ENCODE measurements at places on chromosomes 4 and X.

GRCh38 chr4:88445252-88445651 lies 11.7 kb upstream of the HERC5 start:
- no peak for DNase-seq

- peak; percentile 78 for DNase-seq
Observed at GRCh38 chr4:106287353-106287969, 28.5 kb downstream of the TBCK start.

DNA sequence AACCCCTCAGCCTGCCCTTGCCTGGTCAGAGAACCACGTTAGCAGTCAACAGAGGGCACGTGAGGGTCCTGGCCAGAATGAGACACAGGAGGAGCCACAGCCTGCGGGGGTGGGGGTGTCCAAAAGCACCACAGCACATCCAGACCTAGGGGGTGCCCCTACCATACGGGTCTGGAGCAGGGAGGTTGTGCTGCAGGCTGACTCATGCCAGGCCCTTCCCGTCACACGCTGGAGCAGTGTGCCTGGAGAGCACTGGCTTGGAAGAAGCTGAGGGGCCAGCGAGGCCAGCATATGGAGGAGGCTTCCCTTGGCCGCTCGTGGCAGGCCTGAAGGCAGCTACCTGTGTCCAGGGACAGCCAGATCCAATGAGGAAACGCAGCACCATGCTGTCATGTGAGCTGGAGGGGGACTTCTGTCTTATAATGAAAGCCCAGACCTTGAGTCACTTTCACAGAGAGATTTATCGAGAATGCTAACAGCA lies 1.5 kb upstream of the IRAK1 start:
- no peak for DNase-seq

DNA sequence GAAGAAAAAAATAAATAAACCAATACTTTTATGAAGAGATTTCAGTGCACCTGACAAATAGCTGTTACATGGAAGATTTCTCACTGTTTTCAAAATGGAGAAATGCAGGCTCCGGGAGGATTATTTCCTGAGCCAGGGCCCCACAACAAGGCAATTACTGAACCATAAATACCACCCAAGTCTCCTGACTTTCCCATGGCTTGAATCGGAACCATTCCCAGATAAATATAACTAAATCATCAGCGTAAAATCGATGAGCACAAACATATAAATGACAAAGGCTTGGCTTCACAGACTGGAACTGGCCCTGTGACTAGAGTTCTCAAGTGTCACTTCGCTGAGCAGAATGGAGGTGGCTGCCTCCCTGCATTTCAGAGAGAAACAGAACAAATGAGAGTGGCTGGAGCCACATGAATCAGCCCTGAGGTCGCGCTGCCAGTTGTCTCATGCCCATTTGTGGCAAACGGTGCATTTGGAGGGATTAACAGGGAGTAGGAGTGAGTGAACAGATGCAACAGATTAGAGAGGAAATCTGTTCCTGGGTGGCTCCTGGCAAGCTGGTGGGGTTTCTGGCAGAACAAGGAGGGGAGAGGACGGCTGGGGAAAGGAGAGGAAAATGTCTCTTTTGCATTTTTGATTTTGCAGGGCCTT lies 57.3 kb upstream of the STIM2 start:
- DNase-seq = no peak

GRCh38 chr4:73704314-73705055 lies 35.9 kb upstream of the CXCL8 start:
- peak; percentile 100 for DNase-seq

DNA sequence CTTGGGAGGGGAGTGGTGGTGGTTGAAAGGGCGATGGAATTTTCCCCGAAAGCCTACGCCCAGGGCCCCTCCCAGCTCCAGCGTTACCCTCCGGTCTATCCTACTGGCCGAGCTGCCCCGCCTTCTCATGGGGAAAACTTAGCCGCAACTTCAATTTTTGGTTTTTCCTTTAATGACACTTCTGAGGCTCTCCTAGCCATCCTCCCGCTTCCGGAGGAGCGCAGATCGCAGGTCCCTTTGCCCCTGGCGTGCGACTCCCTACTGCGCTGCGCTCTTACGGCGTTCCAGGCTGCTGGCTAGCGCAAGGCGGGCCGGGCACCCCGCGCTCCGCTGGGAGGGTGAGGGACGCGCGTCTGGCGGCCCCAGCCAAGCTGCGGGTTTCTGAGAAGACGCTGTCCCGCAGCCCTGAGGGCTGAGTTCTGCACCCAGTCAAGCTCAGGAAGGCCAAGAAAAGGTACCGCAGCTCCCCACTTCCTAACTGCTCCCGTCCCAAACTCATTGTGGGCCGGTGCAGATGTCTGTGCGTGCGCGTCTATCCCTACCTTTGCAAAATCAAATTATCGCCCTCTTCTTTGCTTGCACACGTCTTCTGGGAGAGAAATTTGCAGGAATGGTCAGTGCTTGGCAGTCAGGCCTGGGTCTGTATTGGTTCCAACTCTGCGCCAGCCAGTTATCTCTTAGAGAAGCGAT lies 533 bp downstream of the IL15 start:
- DNase-seq = no peak

DNA sequence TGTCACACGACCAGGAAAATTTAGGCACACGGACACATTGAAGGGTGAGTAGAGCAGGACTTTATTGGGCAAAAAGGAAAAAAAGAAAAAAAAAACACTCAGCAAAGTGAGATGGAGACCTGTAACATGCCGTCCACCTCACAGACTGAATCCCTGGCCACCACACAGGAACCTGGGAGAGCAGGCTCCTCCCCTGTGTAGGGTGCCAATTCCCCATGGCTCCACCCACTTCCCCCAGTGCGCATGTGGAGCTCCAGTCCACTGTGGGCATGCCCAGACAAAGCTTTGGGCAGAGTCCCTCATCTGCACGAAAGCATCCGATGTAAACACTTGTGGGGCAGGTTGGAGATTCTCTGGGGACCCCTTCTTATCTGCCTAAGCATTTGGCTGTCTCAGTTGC lies 23.6 kb upstream of the CBR4 start:
- DNase-seq = no peak

DNA sequence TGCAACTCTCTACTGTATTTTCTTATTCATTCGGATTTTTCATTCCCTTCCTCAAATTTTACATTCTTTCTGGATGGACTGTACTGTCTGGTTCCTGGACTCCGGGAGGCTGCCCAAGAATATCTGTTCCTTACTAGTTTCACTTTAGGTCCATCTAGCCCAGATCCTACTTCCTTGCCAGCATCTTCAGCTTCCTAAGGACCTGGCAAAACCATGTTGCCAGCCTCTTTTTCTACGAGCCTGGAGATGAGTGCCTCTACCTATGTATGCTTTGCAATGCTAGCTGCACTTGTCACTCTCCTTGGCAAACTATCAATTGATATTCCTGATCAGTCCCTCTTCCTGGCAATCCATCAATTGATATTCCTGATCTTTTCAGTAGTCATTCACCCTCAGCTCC lies 5.6 kb upstream of the LNX1 start:
- no peak for DNase-seq

DNA sequence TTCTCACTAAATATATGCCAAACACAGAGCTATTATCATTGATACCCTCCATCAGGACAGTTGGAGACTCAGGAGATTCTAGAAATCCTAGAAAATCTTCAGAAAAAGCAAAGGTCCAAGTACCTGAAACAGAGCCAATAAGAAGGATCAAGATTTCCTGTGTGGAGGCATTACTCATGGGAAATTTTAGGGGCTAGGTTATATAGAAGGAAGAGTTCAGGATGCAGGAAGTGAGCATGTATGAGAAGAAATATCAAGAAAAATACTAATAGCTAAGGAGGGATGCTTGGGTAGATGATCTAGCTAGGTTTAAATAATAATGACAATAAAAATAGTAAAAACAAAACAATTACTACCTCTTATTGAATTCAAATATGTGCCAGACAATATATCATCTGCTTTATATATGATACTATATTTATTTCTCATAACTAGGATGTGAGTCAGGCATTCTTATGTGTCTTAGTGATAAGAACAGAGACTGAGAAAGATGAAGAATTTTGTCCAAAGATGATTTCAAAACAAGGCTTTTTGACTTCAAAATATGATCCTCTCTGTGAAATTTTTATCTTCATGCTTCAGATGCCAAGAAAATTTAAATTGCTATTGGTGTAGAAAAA lies 66.4 kb upstream of the HHIP start:
- no peak for DNase-seq

- DNase-seq = no peak
Observed at GRCh38 chr4:127500242-127500641, 132.5 kb upstream of the INTU start.

DNA sequence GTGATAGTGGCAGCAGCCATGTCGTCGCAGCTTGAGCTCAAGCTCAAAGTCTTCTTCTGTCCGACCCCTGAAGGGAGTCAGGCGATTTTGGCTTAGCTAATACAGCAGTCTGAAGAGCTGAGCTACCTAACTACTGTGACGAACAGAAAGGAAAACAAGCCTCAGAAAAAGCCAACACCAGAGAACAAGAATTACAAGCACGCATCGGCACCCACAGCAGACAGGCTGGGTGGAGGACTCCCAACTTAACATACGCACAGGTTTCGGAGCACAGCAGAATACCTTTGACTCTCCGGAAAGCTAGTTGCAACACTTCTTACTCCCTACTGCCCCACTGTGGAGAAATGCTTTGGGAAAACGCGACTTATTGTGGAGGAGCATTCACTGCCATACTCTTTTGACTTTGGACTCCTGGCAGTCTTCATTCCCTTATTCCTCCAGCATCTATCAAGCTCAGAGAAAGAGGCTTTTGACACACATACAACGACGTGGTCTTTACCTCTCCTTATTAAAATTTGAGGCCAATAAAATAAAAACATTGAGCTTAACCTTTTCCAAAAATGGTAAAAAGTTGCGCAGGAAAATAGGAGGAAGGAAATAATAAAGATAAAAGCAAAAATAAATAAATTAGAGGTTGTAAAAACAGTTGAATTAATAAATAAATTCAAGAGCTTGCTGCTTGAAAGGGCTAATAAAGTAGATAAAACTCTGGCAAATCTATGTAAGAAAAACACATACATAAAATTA lies 41.3 kb upstream of the GPC3 start:
- DNase-seq = peak; percentile 41

DNA sequence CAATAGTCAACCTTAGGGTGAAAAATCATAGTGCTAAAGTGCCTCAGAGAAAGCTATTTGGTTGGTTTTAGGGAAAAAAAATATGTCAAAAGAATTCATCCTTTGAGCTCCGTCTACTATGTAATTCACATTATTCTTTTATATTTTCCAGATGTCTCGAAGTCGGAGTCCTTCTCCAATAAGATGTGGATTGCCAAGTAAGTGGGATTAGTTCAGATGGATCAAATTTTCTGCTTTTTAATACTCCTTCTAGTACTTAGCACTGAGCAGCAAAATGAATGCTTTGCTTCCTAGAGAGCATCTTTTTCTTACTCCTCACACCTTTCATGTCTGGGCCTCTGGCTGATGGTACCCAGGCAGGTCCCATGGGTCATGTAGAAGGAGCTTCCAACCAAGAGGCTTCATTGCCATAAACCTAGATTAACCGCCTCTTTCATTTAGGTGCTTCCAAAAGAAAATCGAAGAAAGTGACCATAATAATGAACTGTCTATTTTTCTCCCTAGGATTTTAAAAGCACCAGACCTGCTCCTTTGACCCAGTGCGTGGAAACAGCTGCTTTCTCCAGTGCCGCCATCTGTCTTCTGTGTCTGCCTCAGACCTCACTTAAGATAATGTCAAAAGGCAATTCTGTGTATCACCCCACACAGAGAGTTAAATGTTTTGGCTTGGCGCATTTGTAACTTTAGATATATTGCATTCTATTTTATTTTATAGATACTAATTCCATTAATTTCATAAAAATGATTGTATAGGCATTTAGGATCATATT lies 43.5 kb downstream of the SPATA18 start:
- no peak for DNase-seq

GRCh38 chr4:79064806-79065205 lies 125.6 kb upstream of the PAQR3 start:
- no peak for DNase-seq

DNA sequence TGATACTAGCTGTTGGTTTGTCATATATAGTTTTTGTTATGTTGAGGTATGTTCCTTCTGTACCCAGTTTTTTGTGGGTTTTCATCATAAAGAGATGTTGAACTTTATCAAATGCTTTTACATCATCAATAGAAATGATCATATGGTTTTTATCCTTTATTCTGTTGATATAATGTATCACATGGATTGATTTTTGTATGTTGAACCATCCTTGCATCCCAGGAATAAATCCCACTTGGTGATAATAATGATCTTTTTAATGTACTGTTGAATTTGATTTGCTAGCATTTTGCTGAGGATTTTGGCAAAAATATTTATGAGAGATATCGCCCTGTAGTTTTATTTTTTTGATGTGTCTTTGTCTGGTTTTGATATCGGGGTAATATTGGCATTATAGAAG lies 22.5 kb upstream of the NAA11 start:
- no peak for DNase-seq

DNA sequence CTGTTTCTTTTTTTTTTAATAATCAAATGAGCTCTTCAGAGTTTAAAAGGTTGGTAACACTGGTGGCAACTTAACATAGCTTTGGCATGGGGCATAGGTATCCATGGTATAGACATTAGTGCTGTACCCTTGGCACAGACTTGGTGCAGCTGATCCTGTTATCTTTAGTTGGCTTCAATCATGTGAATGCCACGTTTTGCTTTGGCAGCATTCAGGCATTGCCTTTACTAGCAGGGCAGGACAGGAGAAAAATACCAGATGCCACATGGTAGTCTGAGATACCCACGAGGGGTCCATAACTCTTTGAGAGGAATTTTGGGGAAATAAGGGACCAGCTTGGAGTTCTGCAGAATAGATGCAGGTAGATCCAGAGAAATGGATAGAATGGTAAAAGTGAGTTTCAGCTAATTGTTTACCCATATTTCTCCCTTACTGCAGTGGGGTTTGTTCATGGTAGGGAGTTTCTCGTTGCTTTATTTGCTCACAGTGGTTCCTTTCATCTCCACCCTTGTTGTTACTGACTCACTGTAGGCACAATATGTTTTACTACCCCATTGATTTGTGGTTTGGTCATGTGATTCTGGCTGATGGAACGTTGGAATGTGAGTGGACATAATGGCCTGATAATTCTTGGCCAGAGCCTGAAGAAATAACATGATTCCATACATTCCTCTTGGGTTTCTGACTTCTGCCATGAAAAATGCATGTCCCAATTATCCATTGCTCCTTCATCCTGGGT lies 342.7 kb downstream of the GLUD2 start:
- no peak for DNase-seq

All from fibroblast of the conjunctiva (primary cell).